AG20443 (cell line): ENCODE measurements at places on chromosomes 5 and 9.

GRCh38 chr9:134339183-134339806, 13.0 kb downstream of the RXRA start:
- no peak for DNase-seq

GRCh38 chr5:54927097-54927746, 58.2 kb downstream of the ESM1 start:
- DNase-seq, result no peak

DNA sequence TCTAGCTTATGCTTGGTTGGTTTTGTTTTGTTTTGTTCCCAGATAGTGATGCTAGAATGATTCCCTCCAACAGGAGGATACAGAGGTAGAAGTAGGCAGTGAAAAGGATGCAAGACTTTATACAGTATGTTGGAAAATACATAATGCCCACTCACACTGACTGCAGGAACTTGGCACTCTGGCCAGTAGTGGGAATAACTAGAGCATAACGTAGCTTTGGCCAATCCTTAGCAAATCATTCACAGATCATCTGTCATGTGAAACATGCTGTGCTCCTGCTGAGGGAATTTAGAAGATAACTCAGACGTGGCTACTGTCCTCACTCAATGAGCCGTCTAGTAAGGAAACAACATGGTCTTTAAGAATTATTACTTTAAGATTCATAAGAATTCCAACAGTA, 13.5 kb downstream of the CFAP90 start:
- DNase-seq, result no peak

DNA sequence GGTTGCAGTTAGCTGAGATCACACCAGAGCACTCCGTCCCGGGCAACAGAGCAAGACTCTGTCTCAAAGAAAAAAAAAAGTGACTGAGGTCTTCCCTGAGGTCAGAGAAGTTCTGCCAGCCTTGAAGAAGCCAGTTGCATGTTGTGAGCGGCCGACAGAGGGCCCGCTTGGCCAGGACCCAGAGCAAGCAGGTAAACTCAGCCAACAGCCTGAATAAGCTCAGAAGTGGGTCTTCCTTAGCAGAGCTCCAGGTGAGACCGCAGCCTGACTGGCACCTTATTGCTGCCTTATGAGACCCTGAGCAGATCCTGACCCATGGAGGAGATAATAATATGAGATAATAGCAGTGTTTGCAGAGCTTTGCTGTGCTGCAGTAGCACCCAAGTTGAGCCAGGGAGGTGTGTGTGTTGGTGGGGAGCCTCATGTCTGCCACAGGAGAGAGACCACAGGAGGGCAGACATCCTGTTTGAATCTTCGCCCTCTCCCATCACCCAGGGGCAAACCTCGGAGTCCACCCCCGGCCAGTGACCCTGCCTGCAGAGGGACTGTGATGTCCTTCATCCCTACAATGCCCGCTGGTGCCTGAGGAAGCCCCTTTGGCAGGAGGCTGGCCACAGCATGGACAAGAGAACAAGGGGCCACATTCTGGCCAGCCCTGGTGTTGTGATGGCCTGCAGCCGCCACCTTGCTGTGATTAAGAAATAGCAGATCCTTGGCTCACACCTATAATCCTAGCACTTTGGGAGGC, 10.8 kb upstream of the BARX1 start:
- DNase-seq, result peak; percentile 11

- DNase-seq, result no peak
These were observed 293.4 kb downstream of the EDIL3 start for GRCh38 chr5:84091127-84091799.

DNA sequence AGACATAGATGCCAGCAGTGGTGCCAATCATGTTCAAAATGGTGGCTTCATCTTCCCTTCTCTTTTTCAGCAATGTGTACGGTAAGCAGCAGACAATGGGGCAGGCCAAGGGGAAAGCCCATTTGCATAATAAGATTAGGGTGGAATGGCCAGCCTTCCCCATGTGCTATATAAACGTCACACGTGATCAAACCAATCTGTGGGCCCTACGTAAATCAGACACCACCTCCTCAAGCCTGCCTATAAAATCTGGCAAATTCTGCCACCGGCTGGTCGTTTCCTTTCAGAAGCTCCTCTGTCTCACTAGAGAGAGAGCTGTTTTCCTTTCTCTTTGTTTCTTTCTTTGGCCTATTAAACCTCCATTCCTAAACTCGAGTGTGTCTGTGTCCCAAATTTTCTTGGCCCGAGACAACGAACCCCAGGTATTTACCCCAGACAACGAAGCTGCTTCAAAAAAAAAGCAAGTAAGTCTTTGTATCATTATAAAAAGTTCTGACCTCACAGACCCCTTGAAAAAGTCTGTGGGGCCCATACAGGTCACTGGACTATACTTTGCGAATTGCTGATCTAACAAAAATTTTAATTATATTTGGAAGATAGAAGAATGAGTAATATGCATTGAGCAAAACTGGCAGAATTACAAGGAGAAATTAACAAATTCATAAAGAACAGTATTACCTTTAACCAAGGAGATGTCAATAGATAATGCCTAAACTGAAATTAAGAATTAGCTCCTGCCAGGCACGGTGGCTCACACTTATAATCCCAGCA, 15.2 kb downstream of the ZBTB5 start:
- no peak for DNase-seq

GRCh38 chr5:88813805-88814575, 69.0 kb downstream of the MEF2C start:
- no peak for DNase-seq

DNA sequence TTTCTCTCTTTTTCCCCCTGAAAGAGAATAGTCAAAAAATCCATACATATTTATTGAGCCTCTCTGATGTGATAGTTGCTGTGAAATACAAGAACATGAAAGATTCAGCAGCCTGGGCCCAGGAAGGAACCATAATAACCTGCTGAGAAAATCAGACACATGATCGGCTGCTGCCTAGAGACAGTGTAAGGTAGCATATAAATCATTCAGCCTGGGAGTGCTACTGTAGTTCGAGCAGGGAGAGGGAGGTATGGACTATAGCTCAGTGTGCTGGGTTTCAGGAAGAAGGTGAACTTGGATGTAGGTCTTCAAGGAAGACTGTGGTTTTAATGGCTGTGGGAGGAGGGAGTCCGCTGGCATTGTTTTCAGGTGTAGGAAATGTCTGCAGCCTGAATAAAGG, 469.1 kb downstream of the RAB3C start:
- DNase-seq, result no peak
